Activated CD4-positive, alpha-beta T cell treated with anti-CD3 and anti-CD28 coated beads, Interleukin-2, amount 10 ng/mL, durations not matched to agents 7 days and 5 days (primary cell): ENCODE measurements at places on chromosomes 12 and 14.

DNA sequence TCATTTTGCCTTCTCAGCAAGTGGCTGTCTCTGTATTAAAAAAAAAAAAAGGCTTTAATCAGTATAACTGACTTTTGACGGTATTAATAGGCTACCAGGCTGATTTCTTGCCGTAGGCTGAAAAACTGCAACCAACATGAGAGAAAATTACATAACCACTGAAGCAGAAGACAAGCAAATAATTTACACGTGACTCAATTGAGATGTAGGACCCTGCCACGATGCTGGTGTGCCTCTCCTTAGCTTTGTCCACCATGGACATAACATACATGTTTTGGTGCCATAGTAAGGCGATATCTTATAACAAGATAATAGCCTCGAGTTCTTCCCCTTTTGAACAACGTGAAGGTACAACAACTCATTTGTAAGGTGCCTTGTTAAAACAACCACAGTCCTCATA is 88.7 kb upstream of the GRIP1 start:
- peaks cover 6% of the 10 kb centered on the region for H3K27me3 ChIP-seq
- no peak overlapping the region for H3K27ac ChIP-seq
- DNase-seq: no peak
- H3K4me3 ChIP-seq: no peak overlapping the region
- H3K36me3 ChIP-seq: no peaks in the 10 kb centered on the region

DNA sequence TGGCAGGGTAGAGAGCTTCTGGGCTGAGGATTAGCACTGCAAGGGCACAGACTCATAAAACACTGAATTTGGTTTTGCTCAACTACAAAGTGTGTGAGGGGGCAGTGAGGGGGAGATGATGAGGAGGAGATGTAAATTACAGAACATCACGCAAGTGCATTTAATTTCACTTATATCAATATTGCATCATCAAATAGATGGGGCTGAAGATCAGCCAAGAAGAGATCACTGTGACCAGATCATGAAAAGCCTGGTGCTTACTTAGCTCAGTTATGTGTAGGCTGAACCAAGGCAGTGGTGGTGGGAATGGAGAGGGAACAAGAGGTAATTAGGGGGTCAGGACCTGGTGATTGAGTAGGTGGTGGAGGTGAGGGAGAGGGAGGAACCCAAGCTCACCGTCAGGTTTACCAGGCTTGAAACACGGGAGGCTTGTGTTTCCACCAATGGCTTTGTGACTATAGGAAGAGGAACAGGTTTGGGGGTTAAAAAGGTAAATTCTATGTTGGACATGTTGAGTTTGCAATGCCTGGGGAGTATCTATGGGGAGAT is 11.3 kb downstream of the FOS start:
- H3K36me3 ChIP-seq: no peaks in the 10 kb centered on the region
- H3K27ac ChIP-seq: no peak overlapping the region
- no peak for DNase-seq
- peaks cover 7% of the 10 kb centered on the region for H3K4me1 ChIP-seq

- no peak overlapping the region for H3K4me3 ChIP-seq
- no peak overlapping the region for H3K27ac ChIP-seq
- no peaks in the 10 kb centered on the region for H3K27me3 ChIP-seq
- H3K36me3 ChIP-seq: peaks cover 16% of the 10 kb centered on the region
Measured at GRCh38 chr12:66149702-66150398, 19.3 kb upstream of the LLPH start.

- DNase-seq: no peak
- H3K4me3 ChIP-seq: no peak overlapping the region
- H3K4me1 ChIP-seq: peaks cover 87% of the 10 kb centered on the region
- H3K36me3 ChIP-seq: peaks cover 39% of the 10 kb centered on the region
Measured at GRCh38 chr12:89236237-89236636, 116.1 kb downstream of the DUSP6 start.

GRCh38 chr14:104091927-104092771 is 6.6 kb downstream of the ASPG start:
- H3K36me3 ChIP-seq: no peaks in the 10 kb centered on the region
- no peaks in the 10 kb centered on the region for H3K27me3 ChIP-seq
- no peak overlapping the region for H3K27ac ChIP-seq
- no peak overlapping the region for H3K4me3 ChIP-seq

DNA sequence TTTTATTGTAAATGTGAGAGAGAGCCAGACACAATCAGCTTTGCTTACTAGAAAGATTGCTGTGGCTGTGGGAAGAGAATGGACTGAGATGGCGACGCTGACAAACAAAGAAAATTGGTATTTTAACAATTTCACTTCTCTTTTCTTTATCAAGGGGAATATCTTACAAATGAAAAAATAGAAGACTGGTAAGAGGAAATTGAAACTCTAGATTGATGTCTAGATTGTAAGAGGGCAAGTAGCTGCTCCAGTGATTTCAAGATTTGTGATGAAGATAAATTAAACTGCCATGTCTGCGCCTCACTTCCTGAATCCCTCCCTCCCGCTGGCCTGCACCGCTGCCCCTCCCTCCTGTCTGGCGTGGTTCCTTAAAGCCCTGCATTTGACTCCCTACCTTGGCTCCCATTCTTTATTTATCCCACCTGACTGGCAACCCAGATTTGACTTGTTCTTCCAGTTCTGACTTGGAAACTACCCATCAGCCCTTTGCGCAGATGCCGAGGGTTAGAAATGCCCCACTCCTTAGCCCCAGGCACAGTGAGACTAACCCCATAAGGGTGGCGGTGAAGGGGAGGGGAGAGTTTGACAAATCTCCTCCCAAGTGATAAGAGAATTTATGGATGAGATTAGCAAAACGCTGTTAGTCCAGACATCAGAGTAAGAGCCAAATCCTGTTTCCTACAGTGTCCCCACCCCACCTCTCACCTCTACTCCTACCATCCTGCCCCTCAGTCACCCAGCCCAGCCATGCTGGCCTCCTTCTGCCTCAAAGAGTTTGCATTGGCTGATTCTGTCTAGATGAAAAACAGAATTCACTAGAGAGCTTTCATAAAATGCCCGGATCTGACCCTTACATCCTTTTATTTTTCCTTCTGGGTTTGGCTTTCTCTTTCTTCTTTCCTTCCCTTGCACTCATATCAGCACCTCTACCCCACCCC is 125.3 kb upstream of the ATF7IP start:
- H3K4me3 ChIP-seq: peak overlapping the region; percentile 64
- H3K27me3 ChIP-seq: no peaks in the 10 kb centered on the region
- H3K36me3 ChIP-seq: peaks cover 12% of the 10 kb centered on the region
- no peak for DNase-seq
- H3K4me1 ChIP-seq: peaks cover 23% of the 10 kb centered on the region

DNA sequence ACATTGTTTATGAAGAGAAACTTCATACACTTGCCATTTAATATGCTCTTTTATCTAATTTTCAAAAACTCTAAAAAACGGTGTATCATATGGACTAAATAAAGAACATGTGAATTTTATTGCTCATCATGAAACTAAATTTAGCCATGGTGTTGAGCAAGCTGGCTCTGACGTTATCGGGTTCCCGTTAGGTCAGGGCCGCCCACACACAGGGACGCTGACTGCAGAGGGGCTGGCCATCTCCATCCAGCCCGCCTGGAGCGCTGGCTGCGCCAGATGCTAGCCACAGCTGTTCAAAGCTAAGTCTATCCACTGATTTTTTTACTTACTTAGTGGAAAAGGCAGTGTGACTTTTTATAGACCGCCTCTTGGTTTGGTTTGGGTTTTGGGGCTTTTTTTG is 36.5 kb upstream of the DYNC1H1 start:
- DNase-seq: no peak
- no peaks in the 10 kb centered on the region for H3K27me3 ChIP-seq
- H3K4me1 ChIP-seq: no peaks in the 10 kb centered on the region
- H3K4me3 ChIP-seq: no peak overlapping the region
- peaks cover 27% of the 10 kb centered on the region for H3K36me3 ChIP-seq
- H3K27ac ChIP-seq: no peak overlapping the region

- H3K36me3 ChIP-seq: peaks cover 19% of the 10 kb centered on the region
- H3K27ac ChIP-seq: no peak overlapping the region
- no peak for DNase-seq
- H3K4me1 ChIP-seq: peaks cover 29% of the 10 kb centered on the region
- no peaks in the 10 kb centered on the region for H3K27me3 ChIP-seq
Measured at GRCh38 chr12:27429606-27430005, 16.9 kb upstream of the SMCO2 start.

DNA sequence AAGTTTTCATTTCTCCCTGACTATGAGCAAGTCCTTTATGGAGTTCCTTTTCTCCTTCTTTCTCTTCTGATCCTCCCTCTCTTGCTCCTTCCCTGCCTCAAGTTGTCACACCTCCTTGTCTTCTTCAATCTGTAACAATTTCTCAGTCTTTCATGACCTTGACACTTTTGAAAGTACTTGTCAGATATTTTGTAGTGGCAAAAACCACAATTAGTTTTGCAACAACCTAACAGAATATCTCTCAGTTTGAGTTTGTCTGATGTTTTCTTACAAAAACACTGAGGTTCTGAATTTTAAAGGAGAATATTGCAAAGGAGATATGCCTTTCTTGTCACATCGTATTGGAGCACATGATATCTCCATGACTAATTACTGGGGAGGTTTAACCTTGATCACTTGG is 4.1 kb upstream of the CRADD start:
- peaks cover 8% of the 10 kb centered on the region for H3K27me3 ChIP-seq
- no peak for DNase-seq
- no peak overlapping the region for H3K27ac ChIP-seq
- peaks cover 17% of the 10 kb centered on the region for H3K36me3 ChIP-seq

DNA sequence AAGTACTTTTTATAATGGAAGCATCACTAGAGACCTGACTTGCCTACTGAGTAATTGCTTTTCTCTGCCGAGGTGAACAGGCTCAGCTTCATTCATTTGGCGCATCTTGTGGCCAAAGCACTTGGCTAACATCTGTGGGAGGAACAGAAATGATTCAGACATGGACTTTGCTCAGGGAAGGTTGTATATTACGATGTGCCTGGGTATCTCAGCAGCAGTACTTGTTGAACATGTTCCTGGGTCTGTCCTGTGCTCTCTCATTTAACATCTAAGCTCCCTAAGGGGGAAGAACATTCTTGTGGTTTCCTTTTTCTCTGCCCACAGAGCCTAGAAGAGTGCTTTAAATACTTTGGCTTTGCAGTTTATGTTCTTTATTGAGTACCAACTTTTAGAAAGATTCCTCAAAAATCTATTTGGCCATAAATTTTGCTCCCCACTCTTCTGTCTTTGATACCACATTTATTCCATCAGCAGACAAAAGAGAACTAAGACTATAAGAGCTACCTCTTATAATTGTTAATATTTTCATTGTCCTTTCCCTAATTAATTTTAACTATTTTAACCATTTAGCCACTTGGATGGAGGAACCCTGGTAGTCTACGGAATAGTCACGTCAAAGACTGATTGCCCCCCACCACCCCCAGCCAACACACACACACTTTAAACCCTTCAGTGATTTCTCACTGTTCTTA is 101.2 kb upstream of the EGLN3 start:
- H3K27me3 ChIP-seq: peaks cover 23% of the 10 kb centered on the region
- no peak for DNase-seq
- H3K4me3 ChIP-seq: peak overlapping the region; percentile 24
